ENCODE measurements at places on chromosomes 7 and 10.

DNA sequence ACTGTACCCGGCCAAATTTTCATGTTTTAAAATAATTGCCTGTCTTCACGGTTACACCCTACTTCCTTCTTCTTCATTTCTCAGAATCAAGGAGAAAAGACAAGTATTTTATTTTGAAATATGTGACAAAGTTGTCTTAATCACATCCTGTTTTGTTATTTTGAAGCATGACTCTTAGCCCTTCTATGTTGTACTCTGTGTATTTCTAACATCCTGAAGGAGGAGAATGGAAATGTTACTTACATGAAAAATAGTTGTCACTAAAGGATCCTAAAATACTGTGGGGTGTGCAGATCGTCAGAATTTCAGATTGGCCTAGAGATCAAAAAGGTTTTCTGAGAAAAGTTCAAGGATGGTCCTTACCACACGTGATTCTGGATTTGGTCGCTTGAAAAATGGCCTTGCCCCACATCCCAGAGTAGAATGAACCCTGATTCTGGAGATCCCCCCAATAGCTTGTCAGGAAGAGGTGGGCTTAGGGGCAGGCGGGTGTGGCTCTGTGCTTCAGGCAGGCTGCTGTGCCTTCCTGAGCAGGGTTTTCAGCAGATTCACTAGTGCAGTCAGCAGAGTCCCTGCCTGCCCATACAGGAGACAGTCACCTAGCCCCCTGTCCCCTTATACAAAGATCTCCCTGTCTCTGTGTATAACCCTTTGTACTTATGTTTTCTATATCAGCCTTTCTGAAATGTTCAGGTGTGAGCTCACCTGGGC is 8.6 kb downstream of the UPP1 start:
- DNase-seq: no peak

GRCh38 chr7:76086070-76086469 is 38.2 kb downstream of the MDH2 start:
- no peak for DNase-seq

- no peak for DNase-seq
These were observed 787.7 kb downstream of the GRID1 start for GRCh38 chr10:85578860-85579259.

- no peak for DNase-seq
These were observed 98.5 kb downstream of the HIP1 start for GRCh38 chr7:75640201-75640600.

GRCh38 chr10:100468978-100469377 is 6.2 kb downstream of the WNT8B start:
- DNase-seq: no peak

All from CD4-positive, alpha-beta memory T cell (primary cell).